ENCODE measurements at places on chromosomes 1 and 21.

DNA sequence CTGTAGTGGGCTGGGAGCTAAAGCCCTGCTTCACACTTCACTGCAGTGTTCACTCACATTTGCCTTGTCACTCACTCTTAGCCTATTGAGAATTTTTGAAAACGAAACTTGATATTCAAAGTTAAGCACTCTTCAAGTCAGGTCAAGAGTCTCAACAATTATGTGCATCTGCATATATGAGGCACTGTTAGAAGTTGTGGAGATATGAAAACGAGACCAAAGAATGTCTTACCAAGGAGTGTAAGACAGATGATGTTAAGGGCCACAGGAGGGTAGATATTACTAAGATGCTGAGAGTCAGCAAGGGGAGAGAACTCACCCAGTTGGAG lies 64.7 kb upstream of the GJA8 start:
- no peak for DNase-seq

DNA sequence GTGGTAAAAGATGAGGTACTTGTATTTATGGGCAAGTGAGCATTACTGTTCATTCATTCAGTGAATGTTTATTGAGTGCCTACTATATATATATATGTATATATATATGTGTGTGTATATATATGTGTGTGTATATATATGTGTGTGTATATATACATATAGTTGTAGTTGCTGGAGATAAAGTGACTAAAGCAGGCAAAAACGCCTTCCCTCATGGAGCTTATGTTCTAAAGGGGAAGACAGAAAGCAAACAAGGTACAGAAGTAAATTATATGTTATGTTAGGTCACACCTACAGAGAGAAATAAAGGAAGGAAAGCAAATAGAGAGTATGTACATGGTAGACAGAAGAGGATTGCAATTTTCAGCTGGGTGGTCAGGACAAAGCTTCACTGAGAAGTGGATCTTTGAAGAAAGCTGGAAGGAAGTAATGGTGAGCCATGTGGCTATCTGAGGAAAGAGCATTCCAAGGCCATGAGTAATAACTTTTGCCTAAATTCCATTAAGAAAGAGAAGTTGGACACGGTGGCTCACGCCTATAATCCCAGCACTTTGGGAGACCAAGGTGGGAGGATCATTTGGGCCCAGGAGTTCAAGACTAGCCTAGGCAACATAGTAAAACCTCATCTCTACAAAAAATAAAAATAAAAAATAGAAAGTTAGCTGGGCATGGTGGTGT lies 33.5 kb upstream of the KLF17 start:
- DNase-seq = peak; percentile 79

GRCh38 chr1:46152016-46152415 lies 19.6 kb upstream of the PIK3R3 start:
- DNase-seq = peak; percentile 62

DNA sequence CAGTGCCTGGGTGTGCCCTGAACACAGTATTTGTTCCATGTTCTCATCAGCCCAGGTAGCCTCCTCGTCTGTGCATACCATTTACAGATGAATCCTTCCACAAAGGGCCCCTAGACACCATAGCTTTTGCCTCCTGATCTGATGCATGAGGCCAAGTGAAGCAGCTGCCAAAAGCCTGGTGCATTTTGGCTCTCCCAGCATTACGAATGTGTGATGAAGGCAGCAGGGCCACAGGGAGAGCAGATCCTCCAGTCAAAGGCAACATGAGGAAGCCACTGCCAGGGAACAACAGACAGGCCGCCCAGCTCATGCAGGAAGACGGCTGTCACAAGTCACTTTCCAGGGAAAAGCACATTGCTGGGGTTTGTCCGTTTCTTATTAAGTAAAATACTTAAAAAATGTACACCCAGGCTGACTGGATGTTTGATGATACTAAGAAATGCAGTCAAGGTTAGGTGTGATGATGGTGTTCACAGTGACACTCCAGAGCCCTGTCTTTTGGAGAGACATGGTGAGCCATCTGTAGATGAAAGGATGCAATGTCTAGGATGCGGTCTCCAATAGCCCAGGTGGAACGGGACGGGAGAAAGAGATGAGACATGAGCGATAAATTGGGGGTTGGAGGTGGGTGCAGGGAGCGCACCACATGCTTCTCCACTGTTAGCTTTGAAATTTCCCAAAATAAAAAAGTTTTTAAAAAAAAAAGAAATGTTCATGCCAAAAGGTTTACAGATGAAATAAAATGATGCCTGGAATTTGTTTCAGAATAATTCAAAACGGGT lies 48.7 kb downstream of the NPHP4 start:
- no peak for DNase-seq

GRCh38 chr1:61377242-61377958 lies 295.0 kb downstream of the NFIA start:
- DNase-seq = no peak

- no peak for DNase-seq
Observed at GRCh38 chr1:109210058-109210457, 3.7 kb upstream of the SARS1 start.

DNA sequence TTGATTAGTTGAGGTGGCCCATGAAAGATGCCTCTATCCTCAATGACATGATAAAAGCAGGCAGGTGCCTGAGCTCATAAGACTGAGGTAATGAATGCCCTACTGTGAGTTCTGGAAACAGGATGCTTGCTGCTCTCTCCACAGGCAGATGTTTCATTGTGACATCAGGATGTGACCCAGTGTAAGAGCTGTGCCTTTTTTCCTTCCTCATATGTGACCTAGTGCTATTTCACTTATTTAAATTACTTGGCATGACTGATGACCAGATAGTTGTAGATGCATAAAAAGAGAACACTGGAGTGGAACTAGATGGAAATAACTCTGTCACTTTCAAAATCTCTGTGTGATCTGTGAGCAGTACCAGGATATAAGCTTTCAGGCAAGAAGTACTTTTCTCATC lies 31.9 kb downstream of the KIF14 start:
- no peak for DNase-seq

DNA sequence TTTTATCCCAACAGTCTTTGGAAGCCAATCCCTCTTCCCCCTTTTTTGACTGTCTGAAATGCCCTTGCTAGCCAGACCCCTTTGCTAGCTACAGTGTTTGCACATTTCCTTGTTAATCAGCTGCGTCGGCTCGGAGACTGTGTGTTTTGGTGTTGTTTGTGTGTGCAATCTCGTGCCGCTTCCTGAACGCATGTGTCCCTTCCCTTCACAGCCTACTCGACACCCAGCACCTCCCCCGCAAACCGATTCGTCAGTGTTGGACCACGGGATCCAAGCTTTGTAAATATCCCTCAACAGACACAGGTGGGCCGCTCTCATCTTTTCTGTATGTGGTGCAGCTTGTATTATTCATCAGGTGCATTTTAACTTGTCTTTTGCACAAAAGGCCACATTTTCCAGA lies 298.7 kb downstream of the TM2D1 start:
- no peak for DNase-seq

Data from fibroblast of skin of right quadriceps (primary cell).